ENCODE measurements at places on chromosomes 3 and 15.

DNA sequence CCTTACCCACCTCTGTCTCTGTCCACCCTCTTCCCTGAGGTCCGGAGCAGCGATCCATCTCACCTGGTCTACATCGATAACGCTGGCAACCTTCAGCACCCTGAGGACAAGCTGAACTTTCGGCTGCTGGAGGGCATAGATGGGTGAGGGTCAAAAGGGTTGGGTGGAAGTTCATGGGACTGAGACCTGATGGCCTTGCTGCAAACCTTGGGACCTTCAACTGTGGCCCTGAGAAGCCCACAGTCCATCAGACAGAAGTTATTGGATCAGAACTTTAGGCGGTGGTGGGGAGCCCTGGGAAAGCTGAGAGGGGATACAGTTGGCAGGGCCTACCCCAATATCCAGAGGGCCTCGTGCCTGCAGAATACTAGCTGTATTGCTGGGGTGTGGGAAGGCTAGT lies 50.5 kb downstream of the POMGNT2 start:
- no peak for DNase-seq

- no peak for DNase-seq
Measured at GRCh38 chr3:144167634-144168033, 196.0 kb downstream of the DIPK2A start.

GRCh38 chr3:128054367-128054766 lies 2.1 kb downstream of the SEC61A1 start:
- no peak for DNase-seq

GRCh38 chr3:123015596-123015995 lies 12.0 kb downstream of the SEMA5B start:
- DNase-seq: no peak

GRCh38 chr3:117243657-117244056 lies 534.1 kb downstream of the TUSC7 start:
- no peak for DNase-seq

- DNase-seq: no peak
Measured at GRCh38 chr3:134134240-134134639, 104.5 kb upstream of the SLCO2A1 start.

DNA sequence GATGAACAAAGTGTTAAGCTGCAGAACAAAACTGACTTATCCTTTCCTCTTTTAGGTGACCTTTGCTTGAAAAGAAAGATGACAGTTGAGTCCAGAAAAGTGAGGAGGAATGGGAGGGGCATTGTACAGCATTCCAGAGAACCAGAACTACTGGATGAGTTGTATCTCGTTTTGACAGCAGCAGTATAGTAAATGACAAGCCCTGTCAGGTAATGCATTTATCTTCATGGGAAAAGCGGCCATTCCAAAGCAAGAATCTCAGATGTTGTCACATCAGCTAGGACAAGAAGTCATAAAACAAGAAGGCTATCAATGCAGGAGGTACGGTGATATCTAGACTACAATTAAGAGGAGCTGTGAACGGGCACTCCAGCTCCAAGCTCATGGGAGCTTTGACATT lies 421.5 kb downstream of the MAGI1 start:
- no peak for DNase-seq
